ENCODE measurements at places on chromosomes 1 and 21.

GRCh38 chr1:1089731-1090423 lies 15.8 kb upstream of the RNF223 start:
- no peak for DNase-seq

DNA sequence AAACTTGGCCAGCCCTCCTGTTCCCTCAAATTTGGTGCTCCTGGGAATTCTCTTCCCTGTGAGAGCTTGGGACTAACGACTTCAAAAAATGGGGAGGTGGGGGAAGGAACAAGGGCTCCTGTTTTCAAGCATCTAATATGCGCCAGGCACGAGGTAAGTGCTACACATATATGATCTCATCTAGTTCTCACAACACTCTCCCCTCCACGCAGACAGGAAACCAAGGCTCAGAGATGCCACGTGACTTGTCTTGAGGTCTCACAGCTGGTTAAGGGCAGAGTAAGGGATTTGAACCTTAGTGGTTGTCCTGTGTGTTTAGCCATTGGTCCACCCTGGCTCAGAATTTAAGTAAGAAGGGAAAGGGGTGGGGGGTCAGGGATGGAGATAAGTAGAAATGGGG lies 125.9 kb downstream of the DMRTB1 start:
- DNase-seq: peak; percentile 66

DNA sequence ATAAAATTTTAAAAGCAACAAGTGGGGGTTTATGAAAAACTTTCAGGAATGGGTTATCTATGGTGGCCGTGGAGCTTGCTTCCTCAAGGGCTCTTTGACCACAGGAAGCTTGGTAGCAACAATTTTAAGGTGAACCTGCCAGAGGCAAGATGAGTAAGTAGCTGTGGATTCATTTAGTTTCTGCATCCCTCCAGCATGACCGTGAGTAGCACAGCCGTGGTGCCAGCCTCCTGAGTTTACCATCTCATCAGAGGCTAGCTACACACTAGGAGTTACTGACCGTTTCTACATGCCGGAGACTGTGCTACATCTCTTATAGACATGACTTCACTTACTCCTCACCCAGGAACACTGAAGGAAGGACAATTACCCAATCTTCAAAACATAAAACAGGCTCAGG lies 30.1 kb upstream of the PLEKHG5 start:
- no peak for DNase-seq

DNA sequence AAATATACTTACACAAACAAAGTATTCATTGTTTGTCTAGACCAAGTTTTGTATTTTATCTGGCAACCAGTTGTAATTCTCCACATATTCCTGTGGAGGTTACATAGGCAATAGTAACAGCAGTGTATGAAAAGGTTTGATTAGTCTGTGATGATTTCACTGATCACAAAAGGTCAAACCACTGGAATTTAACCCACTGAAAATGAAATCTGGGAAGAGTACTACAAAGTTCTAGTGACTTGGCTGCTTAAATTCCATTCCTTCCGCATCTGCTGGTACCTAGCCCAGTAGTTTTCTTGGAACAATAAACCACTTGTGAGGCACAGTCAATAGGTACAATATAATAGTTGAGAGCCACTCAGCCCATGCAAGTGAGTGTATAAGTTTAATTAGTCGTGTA lies 205.4 kb downstream of the NFIA start:
- no peak for DNase-seq

GRCh38 chr1:228411121-228411520 lies 4.5 kb upstream of the TRIM11 start:
- no peak for DNase-seq
